T-cell (primary cell): ENCODE measurements at places on chromosomes 5 and 9. TPM values are rescaled to one million over a fixed set of nuclear protein-coding genes. Genes with fewer than 3 reads are reported as not detected.

The SLC34A1 gene
- 0.18 TPM for total RNA-seq

DNA sequence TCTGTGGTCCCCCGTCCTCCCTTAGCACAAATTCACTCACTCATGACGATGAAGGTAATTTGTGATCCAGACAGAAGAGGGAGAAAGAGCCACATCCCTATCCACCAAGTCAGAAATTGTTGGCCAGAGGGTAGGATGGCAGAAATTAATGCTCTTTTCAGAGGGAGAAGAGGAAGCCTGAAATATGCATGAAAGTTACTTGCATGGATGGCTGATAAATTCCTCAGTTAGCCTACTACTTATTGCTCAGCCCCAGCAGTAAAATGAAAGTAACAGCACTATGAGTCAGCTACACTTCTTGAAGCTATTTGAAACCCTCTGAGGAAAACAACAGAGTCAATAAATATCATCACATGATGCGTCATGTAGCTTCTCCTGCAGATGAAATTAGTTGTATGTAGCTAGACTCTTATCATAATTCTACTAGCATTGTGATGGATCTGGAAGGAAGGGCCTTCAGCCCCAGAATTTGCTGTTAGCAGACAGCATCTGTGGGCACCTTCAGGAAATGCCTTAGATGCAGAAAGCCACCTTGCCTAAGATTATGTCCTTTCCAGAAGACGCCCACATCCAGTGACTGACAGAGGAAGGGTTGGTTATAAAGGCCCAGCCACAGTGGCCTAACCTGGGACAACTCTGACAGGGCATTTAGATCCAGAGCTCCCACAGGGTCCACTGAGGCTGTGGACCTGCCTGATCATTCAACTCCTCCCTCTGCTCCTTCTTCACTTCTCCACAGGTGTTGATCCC is 81.2 kb upstream of the CCDC112 start:
- no peak for DNase-seq
- no peak overlapping the region for H3K4me3 ChIP-seq
- no peak overlapping the region for H3K27ac ChIP-seq

- peaks cover 11% of the 10 kb centered on the region for H3K27me3 ChIP-seq
- H3K27ac ChIP-seq, result no peak overlapping the region
- DNase-seq, result no peak
- H3K36me3 ChIP-seq, result no peaks in the 10 kb centered on the region
- H3K4me3 ChIP-seq, result no peak overlapping the region
- H3K4me1 ChIP-seq, result no peaks in the 10 kb centered on the region
Observed at GRCh38 chr9:77463151-77463550, 185.0 kb downstream of the GNA14 start.

The ANKRD18A gene
- 3.0 TPM for total RNA-seq

DNA sequence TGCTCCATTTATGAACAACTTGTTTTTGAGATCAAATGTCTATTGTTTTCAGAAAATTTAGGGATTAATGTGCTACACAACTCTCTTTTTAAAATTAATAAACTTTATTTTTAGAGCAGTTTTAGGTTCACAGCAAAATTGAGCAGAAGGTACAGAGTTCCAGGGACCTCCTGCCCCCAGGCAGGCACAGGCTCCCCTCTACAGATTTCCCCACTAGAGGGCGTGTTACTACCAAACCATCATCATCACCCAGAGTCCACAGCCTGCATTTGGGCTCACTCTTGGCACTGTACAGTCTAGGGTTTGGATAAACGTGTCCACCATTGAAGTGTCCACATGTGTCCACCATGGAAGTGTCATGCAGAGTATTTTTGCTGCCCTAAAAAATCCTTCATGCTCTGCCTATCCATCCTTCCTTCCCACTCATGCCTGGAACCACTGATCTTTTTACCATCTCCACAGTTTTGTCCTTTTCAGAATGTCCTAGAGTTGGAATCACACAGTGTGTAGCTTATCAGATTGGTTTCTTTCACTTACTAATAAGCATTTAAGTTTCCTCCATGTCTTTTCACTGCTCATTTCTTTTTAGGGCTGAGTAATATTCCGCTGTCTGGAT is 61.7 kb downstream of the MRPL36 start:
- H3K27me3 ChIP-seq, result no peaks in the 10 kb centered on the region
- H3K4me1 ChIP-seq, result no peaks in the 10 kb centered on the region
- no peaks in the 10 kb centered on the region for H3K36me3 ChIP-seq
- H3K4me3 ChIP-seq, result no peak overlapping the region
- DNase-seq, result peak; percentile 28

The C1QTNF3 gene
- total RNA-seq, result 7.2 TPM

- no peak overlapping the region for H3K27ac ChIP-seq
- DNase-seq, result no peak
- no peak overlapping the region for H3K4me3 ChIP-seq
- peaks cover 2% of the 10 kb centered on the region for H3K27me3 ChIP-seq
- H3K36me3 ChIP-seq, result no peaks in the 10 kb centered on the region
Observed at GRCh38 chr5:112492291-112492690, 73.2 kb upstream of the EPB41L4A start.

DNA sequence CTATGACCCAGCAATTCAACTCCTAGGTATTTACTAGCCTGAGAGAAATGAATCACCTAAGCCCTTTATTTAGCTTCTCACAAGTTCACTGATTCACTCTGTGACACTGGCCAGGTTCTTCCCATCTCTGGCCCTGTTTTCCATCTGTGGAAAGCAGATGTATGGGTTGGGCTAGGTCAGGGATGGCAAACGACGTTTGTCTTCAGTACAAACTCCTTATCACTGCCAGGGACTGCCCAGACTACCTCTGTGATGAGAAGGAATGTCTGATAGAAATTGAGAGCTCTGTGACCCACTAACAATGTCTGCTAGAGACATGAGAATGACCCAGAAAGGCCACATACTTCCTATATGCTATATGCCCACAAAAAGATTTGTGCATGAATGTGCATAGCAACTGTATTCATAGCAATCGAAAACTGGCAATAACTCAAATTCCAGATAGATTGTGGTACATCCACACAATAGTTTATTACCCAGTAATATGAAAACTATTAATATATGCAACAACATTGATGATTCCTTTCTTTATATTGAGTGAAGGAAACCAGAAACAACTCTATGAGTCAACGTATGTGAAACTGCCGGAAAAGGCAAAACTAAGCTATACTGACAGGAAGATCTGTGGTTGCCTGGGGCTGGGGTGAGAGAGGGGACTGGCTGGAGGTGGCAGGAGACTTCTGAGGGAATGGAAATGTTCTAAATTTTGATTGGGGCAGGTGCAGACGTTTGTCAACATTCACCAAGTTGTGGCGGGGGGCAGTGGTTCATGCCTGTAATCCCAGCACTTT is 32.0 kb upstream of the ADAM19 start:
- H3K27me3 ChIP-seq, result no peaks in the 10 kb centered on the region
- peak; percentile 42 for DNase-seq
- peaks cover 41% of the 10 kb centered on the region for H3K4me1 ChIP-seq
- H3K27ac ChIP-seq, result peak overlapping the region; percentile 59

The SLC36A2 gene
- total RNA-seq, result not detected
